Retinal pigment epithelial cell (primary cell): ENCODE measurements at places on chromosomes 2 and 18.

DNA sequence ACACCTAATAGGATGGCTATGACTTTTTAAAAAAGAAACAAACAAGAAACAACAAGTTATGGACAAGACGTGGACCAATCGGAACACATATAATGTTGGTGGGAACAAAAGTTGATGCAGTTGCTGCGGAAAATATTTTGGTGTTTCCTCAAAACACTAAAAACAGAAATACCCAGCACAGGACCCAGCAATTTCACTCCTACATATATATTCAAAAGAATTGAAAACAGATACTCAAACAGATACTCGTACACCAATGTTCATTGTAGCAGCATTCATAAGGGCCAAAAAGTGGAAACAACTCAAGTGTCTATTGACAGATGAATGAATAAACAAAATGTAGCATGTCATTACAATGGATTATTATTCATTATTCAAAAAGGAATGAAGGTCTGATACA lies 12.1 kb downstream of the CCDC141 start:
- DNase-seq, result no peak

DNA sequence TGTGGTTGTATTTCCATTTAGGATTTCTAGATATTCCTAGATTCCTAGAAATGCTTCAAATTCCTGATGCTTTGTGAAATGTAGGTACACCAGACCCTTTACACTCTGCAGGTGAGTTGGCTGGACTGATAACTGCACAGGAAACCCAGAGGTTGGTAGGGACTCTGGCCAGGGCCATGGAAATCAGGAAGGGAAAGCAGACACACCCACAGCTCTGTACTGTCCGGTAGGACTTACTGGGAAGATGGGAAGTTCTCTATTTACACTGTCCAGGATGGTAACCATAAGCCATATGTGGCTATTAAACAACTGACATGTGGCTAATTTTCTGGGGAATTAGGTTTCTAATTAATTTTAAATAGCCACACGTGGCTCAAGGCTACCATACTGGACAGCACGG lies 31.4 kb downstream of the NEMP2 start:
- DNase-seq, result no peak

- no peak for DNase-seq
Observed at GRCh38 chr2:150350500-150350899, 137.0 kb downstream of the RND3 start.

DNA sequence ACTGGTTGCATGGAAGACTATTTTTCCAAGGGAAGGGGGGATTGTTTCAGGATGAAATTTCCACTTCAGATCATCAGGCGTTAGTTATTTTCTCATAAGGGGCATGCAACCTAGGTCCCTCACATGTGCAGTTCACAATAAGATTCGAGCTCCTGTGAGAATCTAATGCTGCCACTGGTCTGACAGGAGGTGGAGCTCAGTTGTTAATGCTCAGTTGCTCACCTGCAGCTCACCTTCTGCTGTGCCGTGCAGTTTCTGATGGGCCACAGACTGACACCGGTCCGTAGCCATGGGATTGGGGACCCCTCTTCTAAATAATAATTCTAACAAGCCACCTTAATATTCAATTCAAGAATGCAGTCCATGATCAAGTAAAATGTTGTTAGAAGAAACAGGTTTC lies 34.9 kb downstream of the PLCL1 start:
- no peak for DNase-seq

DNA sequence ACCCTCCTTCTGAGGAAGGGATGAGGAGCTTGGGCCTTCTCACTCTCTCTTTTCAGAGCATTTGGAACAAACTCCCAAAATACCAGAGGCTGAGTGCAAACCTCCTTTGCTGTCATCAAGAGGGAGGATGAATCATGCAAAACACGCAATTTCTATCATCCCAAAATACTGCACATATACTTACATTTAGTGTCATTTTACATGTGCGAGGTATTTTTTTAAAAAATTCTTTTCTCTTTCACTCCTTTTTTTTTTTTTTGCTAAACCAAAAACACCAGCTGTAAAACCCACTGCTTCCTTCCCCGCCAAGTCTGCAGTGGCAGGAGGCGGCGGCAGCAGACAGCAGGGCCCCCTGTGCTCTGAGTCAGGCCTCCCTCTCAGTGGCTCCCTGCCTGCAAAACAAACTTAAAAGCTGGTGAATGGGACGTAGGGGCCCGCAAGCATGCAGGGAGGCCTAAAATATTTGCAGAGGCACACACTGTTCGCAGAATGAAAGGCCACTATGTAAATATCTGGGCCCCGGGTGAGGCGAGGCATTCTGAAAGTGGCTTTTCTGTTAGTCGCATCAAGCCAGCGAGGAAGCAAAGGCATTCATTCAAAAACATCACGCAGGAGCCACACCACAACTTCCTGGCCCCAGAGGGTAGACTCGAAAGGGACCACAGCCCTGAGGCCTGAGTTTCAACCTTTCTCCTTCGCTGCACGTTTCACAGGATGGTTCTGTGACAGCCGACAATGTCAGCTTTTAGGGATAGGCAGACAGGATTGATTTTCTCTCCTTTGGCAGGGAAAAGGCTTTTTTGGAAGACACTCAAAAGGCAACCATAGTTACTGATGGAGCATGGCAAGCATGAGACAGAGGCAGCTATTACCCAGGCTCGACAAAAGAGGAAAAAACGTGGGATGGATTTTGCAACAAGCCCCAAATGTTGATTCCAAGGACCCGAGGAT lies 73.4 kb downstream of the ACTR2 start:
- no peak for DNase-seq

- no peak for DNase-seq
Observed at GRCh38 chr18:9648431-9649163, 34.2 kb upstream of the PPP4R1 start.

DNA sequence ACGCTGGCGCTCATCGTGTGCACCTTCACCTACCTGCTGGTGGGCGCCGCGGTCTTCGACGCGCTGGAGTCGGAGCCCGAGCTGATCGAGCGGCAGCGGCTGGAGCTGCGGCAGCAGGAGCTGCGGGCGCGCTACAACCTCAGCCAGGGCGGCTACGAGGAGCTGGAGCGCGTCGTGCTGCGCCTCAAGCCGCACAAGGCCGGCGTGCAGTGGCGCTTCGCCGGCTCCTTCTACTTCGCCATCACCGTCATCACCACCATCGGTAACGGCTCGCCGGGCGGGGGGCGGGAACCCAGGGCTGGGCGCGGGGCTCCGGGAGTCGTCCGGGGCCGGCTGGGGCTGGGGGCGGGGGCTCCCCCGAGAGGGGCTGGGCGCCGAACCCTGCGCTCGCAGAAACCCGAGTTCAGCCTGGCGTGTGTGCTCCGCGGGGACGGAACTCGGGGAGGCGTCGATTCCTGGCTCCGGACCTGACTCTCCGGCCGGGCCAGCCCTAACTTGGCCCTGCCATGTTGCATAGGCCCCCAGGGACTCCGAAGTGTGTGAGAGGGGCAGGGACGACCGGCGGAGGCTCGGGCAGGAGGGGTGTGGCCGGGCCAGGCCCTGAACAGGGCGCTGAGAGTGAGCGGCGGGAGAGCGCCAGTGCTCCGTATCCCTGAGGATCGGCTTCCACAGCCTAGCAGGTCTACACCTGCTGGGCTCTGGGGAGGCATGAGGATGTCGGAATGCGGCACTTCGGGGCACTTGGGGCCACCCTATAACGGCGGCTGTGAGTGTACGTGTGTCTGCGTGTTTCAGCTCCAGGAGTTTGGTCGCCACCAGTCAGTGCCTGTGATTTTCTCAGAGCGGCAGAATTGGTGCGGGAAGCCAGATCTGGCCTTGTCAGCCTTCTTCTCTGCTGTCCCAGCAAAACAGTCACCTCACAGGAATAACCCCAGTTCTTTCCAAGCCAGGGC lies 651 bp downstream of the KCNK3 start:
- DNase-seq, result no peak

- DNase-seq, result no peak
Observed at GRCh38 chr2:47561906-47562305, 158.9 kb downstream of the MSH2 start.

GRCh38 chr2:230713331-230714135 lies 891 bp downstream of the CAB39 start:
- no peak for DNase-seq

DNA sequence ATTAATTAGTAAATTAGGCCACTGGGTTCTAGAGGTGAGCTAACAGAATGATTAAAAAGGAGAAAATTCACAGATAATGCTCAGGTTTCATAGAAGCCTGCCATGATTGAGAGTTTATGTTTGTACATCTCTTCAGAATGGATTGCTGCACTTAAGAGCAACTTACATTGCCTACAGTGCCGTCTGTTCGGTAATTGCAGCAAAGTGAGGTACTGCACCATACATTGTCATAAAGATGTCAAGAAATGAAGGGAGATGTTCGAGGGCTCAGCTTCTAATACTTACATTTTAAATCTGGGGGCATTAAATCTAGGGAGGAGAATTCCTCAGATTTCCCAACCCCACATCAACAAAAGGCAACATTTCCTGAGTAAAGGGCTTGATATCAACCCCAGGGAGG lies 976.2 kb upstream of the FANCL start:
- no peak for DNase-seq

DNA sequence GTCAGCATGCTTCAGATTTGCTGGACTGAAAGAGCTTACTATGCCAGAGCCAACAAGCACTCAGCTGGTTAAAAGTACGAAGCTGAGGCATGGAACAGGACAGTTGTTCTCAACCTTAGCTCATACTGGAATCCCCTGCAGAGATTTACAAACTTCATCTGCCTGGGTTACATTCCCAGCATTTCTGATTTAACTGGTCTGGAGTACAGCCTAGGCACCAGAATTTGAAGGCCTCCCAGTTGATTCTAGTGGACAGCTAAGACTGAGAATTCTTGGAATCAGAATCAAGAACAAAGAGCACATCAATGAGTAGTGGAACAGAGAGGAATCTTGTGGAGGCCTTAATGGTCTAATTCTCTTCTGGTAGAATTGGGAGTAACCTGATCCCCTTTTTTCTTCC lies 298.2 kb upstream of the NXPH2 start:
- no peak for DNase-seq

- peak; percentile 47 for DNase-seq
Observed at GRCh38 chr2:182915369-182916326, 49.2 kb upstream of the FRZB start.

DNA sequence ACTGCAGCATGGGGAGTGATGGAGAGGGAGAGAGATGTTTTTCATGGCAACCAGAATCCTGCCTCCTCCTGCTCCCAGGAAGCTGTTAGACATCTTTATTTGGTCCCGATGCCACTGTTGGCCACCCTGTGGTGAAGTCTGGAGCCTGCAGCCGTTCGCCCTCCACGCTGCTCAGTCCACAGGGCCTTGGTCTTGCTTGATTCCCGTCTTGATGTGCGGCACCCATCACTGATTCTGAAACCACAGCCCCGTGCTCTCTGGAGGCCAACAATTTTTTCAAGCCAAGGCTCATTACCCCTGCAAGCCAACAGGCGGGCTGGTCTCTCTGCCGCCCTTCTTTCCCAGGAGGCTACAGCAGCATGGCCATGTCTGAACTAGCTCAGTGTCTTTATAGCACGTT lies 24.5 kb downstream of the SIGLEC15 start:
- no peak for DNase-seq

GRCh38 chr2:192194866-192195547 lies at the start of gene TMEFF2:
Gene TMEFF2 (minus strand): TSS chr2:192194933. CDS start chr2:192194524, 409 bp downstream.
- peak; percentile 54 for DNase-seq

DNA sequence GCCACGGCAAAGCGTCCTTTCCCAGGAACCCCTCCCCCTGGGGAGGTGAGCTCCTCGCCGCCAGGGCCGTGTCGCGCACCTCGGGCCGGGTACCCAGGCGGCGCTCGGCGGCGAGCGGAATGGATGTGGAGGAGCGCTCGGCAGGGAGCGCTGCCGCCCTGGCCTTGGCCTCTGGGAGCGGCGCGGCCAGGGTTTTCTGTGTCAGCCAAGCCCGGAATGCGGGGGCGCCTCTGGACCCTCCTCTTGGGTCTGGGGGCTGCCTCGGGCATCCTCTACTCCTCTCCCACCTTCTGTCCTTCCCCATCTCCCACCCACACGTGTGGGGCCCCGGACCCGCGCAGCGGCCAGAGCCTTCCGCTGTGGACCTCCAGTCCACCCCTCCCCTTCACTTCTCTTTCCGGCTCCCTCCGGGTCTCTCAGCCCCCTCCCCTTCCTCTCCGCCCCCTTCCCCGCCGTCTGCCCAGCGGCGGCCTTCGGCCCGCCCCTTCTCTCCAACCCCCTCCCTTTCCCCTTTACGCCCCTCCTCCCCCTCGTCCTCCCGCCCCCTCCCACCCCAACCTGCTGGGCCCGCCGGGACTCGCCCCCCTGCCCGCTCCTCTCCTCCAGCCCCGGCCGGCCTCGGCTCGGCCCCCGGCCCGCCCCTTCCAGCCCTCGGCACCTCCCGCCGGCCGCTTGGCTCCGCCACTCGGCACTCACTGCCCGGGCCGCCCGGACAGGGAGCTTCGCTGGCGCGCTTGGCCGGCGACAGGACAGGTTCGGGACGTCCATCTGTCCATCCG lies at the start of gene MERTK:
TSS of gene MERTK (plus strand) at position 684 of the 779 bp plus-strand sequence. CDS start 129 bp downstream, outside the sequence.
- peak; percentile 62 for DNase-seq

DNA sequence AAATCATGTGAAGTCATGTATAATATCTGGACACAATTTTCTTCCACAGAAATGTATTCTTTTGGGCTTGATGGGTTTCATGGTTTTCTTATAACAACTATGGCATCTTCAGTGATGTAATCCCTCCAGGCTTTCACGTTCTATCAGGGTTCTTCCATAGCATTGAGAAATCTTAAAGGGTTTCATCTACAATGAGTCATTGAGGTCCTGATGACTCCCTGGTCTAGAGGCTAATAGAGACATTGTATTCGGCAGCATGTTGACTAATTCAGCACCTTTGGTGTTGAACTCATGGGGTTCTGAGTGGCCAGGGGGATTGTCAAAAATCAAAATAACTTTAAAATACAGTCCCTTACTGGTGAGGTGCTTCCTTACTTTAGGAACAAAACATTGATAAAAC lies 614.0 kb upstream of the CRIM1 start:
- DNase-seq, result no peak

DNA sequence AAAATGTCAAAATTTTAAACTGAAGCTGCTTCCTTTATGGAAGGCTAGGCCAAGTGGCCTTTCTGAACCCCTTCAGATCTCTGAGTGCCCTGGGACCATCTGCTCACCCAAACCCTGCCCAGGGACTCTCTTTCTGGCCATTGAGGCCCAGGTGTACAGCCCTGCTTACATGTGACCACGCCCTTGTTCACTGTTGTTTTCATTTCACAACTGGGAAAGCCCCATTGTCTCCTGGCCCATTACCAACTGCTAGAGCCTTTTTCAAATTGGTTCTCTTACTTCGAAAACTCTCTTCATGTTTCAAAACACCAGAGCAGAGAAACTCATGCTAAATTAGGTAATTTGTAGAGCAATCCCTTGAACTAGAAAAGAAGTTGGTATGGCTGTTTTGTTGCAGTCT lies 219.5 kb upstream of the TANK start:
- DNase-seq, result no peak

GRCh38 chr2:86518481-86518880 lies 44.8 kb downstream of the CHMP3 start:
- DNase-seq, result no peak

GRCh38 chr2:132757676-132758075 lies 87.7 kb upstream of the LYPD1 start:
- no peak for DNase-seq

DNA sequence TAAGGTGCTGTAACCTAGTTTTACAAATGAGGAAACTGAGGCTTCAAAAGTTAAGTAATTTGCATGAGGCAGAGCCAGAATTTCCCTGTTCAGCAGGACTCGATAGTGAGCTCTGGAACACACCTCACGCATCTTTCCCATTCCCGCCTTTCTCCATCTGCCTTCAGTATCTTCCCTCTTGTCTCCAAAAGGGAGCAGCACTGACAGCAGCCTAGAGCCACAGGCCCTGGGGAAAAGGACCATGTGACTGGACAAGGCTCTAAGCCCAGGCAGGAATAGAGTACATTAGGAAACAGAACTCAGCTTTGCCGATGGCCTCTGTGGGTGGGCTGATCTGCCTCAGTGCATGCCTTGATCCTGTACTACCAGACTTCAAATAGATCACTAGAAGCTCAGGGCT lies 21.5 kb downstream of the GPR155 start:
- no peak for DNase-seq
